ENCODE measurements at places on chromosomes 7 and 10.
A peak's percentile ranks its signal among the peaks of the same experiment; 100 is the strongest.

DNA sequence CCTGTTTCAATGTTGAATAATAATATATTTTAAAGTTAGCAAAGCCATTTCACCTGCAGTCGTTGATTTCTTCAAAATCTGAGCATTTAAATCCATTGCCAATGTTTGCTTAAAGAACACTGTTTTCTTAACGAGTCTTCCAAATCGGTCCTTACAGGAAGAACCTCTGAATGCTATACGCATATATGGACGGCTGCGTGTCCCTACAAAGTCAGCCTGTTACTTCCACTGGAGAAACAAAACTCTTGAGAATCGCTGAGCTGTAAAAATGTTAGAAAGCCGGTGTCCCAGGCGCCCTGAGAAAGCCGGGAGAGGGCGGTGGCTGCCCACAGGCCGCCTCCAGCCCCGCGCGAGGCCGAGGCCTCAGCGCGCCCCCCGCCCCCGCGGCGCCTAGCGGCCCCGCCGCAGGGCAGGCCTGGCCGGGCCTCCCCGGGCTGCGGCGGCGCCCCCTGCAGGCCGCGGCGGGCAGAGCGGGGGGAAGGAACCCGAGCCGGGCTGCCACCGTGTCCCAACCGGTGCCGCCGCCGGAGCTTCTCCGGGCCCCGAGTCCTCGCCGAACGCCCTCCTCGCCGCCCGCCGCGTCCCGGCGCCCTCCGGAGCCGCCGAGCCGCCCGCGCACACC is at the start of gene FHIP2A:
TSS of gene FHIP2A (plus strand) at position 488 of the 622 bp plus-strand sequence. CDS start 299 bp downstream, outside the sequence.
- DNase-seq, result peak; percentile 82

DNA sequence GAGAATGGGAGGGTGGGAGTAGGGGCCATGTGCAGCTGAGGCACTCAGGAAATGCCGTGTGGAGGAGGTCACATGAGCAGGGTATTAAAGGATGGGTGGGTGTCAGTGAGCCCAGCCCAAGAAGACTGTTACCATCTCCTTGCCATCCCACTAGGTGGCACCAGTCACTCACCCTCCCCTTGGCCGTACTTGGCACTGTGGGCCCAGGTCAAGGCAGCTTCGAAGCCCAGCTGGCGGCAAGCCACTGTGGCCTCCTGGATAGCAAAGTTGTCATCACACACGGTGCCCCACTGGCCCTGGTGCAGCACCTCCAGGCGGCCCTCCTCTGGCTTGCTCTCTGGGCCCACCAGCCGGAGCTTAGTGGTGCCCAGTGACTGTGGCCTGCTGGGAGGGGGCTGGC is 5.4 kb downstream of the LOXL4 start:
- DNase-seq, result peak; percentile 62

DNA sequence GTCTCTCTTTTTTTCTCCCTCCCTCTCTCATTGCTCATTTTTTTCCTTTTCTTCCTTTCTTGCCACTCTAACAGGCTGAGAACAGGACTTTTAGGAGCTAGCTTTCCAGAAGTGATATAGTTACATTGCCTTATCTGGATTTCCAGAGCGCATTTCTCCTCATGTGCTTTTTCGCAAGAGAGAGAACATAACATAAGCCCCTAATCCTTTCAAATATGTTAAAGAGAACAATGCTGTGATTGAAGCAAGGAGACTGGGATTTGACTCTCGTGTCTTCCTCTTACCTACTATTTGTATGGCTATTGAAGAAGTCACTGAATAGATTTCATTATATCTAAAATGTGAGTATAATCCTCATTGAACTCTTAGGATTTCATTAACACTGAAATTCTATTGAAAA is 101.2 kb upstream of the PRPS1L1 start:
- no peak for DNase-seq

DNA sequence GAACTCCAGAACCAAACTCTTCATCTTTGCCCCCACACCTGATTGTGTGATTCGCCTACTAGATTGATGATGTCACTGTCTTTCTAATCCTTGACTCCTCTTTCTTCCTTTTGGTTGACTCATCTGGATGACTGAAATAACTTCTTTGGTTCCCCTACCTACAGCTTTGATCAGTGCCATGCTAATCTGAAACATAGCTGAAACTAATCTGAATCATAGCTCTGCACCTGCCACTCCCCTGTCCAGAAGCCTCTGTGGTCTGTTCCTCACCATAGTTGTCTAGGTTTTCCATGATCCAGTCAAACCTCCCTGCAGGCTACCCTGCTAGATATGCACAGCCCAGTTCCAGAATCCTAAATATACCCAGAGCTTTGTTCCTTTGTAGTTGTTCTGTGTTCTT is 51.9 kb downstream of the ZNF365 start:
- peak; percentile 73 for DNase-seq

- no peak for DNase-seq
Observed at GRCh38 chr7:143406002-143406357, 2.7 kb downstream of the EPHA1 start.

GRCh38 chr7:142862351-142862750 is 7.5 kb downstream of the EPHB6 start:
- no peak for DNase-seq

- no peak for DNase-seq
Observed at GRCh38 chr7:20270867-20271266, 53.7 kb upstream of the MACC1 start.

- DNase-seq, result no peak
Observed at GRCh38 chr10:93063977-93064660, 3.5 kb downstream of the CYP26C1 start.

DNA sequence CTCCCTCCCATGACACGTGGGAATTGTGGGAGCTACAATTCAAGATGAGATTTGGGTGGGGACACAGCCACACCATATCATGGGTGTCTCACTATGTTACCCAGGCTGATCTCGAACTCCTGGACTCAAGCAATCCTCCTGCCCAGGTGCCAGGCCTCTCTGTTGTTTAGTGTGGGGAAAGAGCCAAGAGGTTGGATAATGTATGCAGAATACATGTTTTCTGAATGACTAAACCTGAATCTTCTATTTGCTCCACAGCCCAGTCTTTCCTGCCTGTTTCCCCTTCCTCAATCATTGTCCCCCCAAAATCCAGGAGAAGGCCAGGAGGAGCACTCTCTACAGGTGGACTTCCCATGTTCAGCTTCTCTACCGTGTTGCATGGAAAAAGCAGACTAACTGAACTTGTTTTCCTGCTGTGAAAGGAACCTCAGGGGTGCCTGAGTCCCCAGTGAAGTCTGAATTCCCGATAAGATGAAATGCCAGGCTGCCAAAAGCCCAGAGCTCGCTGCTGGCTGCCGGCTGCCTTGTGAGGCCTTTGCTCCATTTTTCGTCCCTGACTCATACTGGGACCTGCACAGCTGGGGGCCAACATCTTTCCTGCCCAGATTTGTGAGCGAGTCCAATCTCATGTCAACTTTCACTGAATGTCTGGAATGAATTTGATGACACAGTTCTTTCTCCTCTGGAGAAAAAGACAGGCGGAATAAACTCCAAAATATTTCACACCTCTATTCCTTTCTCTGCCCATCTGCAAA is 588.0 kb downstream of the CALN1 start:
- no peak for DNase-seq

GRCh38 chr10:22053048-22053447 is 49.5 kb upstream of the DNAJC1 start:
- DNase-seq, result no peak

DNA sequence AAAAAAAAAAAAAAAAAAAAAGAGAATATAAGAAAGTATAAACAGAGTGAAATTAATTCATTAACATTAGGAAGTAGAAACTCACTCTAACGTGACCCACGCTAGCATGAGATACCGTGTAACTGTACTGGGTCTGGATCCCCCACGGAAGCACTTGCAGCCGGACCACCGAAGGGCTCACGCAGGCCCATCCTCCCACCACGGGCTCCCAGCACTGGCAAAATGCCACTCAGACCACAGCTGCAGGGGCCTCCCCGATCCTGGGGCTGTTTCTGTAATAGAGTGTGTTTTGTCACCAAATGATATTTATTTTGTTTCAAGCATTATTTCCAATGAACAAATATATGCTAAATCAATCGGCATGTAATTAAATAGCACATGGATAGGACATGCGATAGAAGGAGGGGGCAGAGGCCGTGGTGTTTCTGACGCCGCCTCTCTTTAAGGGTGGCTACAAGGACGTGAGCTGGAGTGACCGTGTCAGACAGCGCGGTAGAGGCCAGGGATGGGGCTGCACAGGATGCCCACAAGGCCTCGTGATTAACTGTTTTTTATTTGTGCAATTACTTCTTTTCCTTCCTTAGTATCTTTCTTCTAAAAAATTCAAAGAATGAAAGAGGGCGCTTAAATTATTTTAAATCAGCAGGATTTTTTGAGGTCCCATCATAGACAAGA is 568.5 kb downstream of the PTPRN2 start:
- DNase-seq, result no peak

DNA sequence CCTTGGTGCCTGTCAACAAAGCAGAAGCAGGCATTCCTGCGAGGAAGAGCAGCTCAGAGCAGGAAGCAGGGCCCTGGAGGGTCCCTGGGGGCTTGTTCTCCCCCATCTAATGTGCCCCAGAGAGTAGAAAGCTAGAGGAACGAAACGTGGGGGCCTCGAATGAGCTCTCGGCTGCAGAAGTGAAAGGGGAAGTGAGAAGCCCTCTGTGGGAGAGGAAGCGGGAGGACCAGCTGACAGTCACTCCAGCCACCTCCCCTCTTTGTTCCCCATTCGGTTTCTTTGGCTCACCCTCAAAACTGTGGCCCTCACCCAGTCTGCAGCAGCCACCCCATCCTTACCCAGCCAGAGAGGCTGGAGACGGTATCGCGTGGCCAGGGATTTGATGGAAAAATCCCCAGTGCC is 25.0 kb downstream of the C10orf105 start:
- no peak for DNase-seq

DNA sequence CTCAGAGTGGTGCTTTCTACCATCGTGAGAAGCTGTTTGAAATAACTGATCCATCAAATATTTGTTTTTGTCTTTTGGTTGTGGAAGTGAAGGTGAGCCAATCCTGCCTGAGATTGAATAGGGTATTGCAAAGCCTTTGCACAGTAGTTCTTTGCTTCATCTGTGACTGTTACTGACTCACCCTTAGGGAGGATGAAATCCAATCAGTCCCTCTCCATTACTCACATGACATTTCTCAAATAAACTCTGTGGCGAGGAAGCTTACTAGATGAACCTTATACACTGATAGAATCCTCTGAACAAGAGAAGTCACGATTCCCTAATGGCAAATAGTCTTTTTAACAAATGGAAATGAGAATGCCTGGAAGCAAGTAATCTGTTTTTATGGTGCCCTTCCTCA is 31.9 kb downstream of the HEPACAM2 start:
- DNase-seq, result peak; percentile 75

GRCh38 chr7:95263785-95264362 is 60.5 kb downstream of the PON1 start:
- no peak for DNase-seq

- no peak for DNase-seq
Observed at GRCh38 chr10:88088441-88089340, 225.3 kb downstream of the PTEN start.
